ENCODE measurements at places on chromosomes 11 and 22.
A peak's percentile ranks its signal among the peaks of the same experiment; 100 is the strongest.

GRCh38 chr22:32777987-32778386, 23.5 kb upstream of the TIMP3 start:
- no peak for DNase-seq

GRCh38 chr11:15638386-15638787, 523.7 kb downstream of the INSC start:
- DNase-seq: no peak

GRCh38 chr11:1295086-1295485, 14.3 kb downstream of the TOLLIP start:
- DNase-seq: no peak

GRCh38 chr22:38927033-38927781, 30.2 kb upstream of the APOBEC3A start:
- DNase-seq: peak; percentile 11

- no peak for DNase-seq
Observed at GRCh38 chr11:67082071-67082791, 25.6 kb downstream of the RHOD start.

GRCh38 chr11:17547932-17548331, 873 bp downstream of the OTOG start:
- DNase-seq: no peak

- DNase-seq: no peak
Observed at GRCh38 chr11:14898355-14898754, 6.3 kb upstream of the CYP2R1 start.

- DNase-seq: no peak
Observed at GRCh38 chr11:118212781-118213191, 12.0 kb downstream of the JAML start.

DNA sequence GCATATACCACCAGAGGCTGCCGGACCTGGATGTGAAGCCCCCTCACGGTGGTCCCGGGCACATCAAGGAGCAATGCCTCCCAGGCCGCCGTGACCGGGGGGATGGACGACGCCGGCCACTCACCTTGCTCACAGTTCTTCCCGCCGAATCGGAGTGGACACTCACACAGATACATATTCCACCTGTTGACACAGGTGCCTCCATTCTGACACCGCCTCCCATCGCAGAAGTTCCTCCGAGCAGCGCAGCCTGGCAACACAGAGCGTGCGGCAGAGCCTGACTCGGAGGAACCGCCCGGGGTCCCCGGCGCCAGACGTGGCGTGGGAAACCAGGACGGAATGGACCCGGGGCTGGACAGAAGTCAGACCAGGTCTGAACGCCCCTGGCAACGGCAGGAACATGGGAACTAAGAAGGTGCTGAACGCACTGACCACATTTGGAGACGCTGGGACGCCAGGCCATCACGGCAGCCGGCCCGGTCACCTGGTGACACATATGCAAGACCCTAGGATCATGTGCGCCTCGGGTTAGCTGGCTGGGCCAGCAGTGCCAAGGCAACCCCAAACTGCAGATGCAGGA, 74.2 kb downstream of the TRMU start:
- no peak for DNase-seq

- DNase-seq: no peak
Observed at GRCh38 chr11:3080104-3080503, 22.9 kb upstream of the CARS1 start.

- no peak for DNase-seq
Observed at GRCh38 chr11:119126675-119127268, 5.4 kb downstream of the HINFP start.

GRCh38 chr11:104090767-104091166, 54.3 kb downstream of the DDI1 start:
- DNase-seq: peak; percentile 68

DNA sequence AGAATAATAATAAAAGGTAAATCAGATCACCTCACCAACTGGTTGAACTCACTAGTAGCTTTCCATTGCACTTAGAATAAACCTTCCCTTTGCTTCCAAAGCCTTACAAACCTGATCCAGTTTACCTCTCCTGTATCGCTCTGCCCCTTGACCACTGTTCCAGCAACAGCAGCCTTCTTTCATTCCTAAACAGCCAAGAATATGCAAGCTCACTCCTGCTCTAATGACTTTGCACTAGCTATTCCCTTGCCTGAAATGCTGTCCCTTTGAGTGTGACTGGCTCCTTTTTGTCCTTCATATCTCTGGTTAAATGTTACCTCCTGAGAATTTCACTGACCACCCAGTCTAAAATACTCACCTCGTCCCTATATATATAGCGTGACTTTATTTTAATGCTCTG, 9.6 kb upstream of the PIK3C2A start:
- DNase-seq: no peak

DNA sequence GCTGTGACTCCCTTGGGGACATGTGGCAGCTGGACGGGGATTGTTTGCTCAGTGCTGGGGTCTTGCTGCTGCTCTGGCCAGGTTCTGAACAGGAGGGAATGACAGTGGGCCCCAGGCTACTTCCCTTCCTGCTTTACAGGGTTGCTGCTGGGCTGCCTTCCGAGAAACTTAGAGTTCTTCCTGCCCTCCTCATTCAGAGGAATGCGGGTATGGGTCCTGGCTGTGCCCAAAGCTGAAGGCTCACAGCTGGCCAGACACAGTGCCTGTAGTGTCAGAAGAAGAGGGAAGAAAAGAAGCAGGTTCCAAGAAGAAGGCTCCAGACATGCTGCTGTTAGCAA, 108.3 kb upstream of the PARVA start:
- peak; percentile 75 for DNase-seq

- no peak for DNase-seq
Observed at GRCh38 chr22:50578776-50579310, 616 bp upstream of the CPT1B start.

GRCh38 chr11:9689721-9690120, 25.8 kb downstream of the SWAP70 start:
- no peak for DNase-seq

- DNase-seq: peak; percentile 76
Observed at GRCh38 chr11:127074151-127074761, 73.7 kb upstream of the KIRREL3 start.

GRCh38 chr11:79059141-79059540, 381.7 kb downstream of the TENM4 start:
- DNase-seq: no peak

DNA sequence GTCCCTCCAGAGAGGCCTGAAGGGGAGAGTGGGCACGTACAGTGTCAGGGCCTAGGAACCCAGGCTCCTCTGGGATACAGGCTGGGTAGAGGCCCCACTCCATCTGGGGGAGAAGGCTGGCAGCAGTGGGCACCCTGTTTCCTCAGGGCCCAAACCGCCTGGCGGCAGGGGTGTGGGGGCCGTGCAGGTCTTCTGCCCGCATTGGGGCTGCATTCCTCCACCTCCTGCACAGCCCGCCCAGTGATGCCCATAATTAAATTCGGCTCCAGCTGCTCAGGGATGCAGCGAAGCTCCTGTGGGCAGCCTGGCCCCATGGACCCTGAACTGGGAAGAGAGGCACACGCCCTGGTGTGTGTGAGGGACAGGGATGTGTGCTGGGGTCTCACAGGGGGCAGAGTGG, 35.4 kb downstream of the KCNQ1OT1 start:
- DNase-seq: no peak
